ENCODE measurements at places on chromosomes 3 and 15.
A peak's percentile ranks its signal among the peaks of the same experiment; 100 is the strongest.

GRCh38 chr3:156455839-156456238, 99.1 kb downstream of the SSR3 start:
- no peak for DNase-seq

GRCh38 chr15:48175126-48175525, 3.0 kb downstream of the MYEF2 start:
- no peak for DNase-seq

DNA sequence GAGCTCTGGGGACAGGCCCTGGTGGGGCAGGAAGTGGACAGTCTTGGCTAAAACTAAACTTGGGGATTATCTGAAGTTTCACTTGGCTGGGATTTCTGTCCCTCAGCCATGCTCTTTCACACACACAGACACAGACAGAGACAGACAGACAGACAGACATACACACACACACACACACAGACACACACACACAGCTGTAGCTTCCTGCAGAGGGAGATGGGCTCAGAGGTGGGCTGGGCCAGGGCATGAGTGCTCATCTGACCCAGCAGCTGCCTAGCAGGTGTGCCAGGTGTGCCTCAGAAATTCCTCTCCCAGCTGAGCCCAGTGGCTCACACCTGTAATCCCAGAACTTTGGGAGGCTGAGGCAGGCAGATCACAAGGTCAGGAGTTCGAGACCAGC, 3.3 kb downstream of the RHOV start:
- DNase-seq = no peak

- DNase-seq = no peak
Measured at GRCh38 chr3:36063992-36064391, 316.3 kb upstream of the STAC start.

- DNase-seq = no peak
Measured at GRCh38 chr3:11878837-11879236, 32.2 kb upstream of the TAMM41 start.

- DNase-seq = no peak
Measured at GRCh38 chr3:107965136-107965655, 125.6 kb downstream of the CD47 start.

DNA sequence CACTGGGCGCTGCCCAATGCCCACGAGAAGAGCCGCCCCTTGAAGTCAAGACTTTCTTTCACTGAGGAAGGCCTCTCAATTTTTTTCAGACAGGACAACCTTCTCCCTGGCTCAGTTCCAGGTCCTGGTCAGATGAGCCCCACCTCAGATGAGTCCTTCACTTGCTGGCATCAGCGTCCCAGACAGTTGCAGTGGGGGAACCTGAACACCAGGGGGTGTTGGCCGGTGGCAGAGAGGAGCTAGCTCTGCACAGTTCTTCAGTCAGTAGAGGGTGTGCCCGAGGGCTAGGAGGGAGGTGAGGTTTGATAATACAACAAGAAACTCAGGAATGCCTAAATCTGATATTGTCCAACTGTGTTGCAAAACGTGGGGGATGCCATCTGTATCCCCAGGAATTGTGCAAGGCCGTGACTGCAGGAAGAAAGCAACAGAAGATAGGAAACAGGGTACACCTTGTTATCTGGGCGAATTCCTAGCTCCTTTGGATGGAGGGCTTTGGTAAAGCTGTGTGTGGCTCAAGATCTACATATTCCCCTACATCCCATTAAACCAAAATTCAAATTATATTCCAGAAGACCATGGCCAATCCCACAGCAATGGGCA, 34.3 kb downstream of the CCR3 start:
- no peak for DNase-seq

- DNase-seq = no peak
Measured at GRCh38 chr3:115691964-115692363, 68.7 kb downstream of the GAP43 start.

DNA sequence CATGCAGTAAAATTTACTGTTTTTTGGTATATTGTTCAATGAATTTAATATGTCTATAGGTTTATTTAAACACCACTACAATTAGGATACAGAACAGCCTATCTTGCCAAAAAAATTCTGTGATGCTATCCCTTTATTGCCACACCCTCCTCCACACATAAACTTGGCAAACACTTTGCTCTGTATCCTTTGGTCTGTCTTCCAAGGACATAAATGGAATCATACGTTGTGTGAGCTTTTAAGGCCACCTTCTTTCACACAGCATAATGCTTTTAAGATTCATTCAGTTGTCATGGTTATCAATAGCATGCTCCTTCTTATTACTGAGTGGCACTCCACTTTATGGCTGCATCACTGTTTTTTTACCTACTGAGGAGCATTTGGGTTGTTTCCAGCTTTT, 71.5 kb downstream of the CERS3 start:
- no peak for DNase-seq

DNA sequence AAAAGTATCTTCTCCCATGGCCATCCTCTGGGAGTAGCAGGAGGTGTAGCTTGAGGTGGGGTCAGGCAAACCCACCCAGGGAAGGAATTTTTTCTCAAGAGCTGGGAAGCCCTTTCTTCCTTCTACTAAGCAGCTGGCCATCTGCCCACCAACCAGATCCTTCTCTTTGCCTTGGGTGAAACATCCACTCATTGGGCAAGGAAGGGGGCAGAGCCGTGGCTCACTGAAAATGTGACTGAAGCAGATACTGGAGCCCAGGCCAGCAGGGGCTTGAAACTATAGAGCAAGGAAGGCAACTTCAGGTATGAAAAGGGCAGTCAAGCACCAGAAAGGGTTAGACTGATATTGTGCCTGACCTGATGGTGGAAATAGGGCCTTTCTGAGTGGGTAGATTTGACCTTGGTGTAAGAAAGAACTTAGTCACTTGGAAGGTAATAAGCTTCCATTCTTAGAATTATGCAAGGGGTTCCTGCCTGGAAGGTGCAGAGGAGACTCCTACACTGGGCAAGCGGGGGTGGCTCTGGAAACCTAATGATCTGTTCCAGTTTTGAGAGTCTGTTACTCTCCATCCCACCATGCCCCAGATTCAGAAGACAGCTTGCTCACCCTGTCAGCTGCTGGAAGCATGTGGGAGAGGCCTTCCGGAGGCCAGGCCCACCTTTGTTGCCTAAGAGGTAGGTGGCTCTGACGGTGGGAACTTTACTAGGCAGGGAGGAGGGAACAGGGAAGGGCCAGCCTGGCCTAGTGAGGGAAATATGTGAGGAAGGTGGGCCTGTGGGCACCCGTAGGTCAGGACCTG, 22.0 kb upstream of the PLA2G4E start:
- no peak for DNase-seq

- peak; percentile 52 for DNase-seq
Measured at GRCh38 chr15:71800835-71801745, 9.3 kb upstream of the NR2E3 start.

Measured in NCI-H1694 (cell line).